ENCODE measurements at places on chromosomes 6 and 20.

DNA sequence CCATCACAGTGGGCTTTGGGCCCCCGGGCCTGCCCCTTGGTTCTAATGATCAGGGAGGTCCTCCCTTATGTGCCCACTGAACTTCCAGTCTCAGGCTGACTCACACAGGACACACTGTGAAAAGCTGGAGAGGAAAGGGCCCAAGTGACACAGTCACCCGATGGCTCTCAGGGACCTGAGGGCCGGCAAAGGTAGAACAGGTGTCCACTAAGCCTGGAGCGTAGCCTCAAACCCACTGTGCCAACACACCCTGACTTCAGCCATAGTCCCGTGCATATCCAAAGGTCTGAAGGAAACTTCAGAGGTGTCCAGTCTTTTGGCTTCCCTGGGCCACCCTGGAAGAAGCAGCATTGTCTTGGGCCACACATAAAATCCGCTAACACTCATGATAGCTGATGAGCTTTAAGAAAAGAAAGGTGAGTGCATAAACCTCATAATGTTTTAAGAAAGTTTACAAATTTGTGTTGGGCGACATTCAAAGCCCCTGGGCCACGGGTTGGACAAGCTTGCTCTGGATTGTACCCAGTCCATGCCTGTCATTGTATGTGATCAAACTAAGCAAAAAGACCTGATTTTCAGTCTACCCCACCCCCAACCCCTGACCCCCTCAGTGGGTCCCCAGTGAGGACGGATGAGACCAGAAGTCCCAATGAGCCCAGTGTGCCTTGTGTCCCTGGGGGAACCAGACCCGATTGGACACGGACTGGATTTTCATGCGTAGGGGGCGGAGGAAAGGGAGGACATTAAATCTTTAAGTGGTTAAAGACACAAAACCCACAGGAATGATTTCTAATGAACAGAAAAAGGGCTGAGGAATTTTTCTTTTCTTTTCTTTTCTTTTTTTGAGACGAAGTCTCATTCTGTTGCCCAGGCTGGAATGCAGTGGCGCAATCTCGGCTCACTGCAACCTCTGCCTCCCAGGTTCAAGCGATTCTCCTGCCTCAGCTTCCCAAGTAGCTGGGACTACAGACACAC lies 6.1 kb downstream of the RAMACL start:
- DNase-seq, result no peak

DNA sequence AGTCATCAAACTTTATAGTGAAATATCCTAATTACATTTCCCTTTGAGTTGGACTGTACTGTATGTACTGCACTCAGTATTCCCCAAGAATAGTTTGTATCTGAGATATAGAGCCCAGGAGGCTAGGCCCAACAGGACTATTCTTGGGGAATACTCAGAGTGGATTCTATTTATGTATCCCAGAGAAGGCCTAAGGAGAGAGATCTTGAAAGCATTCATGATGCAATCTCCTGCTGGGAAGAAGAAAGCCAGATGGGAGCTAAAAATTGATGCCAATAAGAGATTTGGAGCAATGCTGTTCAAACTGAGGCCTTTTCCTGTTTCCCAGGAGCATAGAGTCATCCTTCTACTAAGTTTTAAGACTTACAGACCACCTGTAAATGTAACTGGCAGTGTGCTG lies 452.1 kb upstream of the PLCB4 start:
- DNase-seq, result no peak

- DNase-seq, result no peak
Measured at GRCh38 chr20:63703976-63704748, 3.6 kb downstream of the ARFRP1 start.

DNA sequence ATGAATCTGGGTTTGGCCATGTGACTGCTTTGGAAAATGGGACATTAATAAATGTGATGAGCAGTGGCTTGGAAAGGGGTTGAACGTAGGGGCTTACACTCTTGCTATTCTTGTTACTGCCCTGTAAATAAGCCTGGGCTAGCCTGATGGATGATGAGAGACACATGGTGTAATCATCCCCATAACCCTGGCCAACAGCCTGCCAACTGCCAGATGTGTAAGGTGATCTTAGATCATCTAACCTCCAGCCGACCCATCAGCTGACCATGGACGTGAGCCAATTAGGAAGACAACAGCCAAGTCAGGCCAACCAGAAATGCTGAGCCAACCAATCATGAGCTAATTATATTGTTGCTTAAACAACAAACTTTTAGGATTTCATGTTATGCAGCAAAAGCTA lies 25.2 kb downstream of the FBXO30 start:
- DNase-seq, result no peak

DNA sequence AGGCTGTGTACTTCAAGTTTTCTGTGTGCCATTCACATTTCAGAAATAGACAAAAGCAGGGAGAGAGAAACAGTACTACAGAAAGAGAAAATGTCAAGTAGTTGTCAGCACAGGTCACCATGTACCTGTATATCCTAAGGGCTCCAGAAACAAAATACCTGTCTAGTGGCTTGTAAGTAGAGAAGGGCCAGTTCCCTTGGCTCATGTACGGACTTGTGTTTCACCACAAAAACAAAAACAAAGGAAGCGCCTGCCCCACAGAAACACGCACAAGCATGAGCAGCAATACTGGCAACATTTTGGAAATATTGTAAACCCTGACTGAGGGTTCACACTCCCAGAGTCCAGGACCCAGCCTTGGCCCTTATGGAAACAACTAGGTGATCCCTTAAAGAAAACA lies 44.3 kb downstream of the CNKSR3 start:
- DNase-seq, result no peak

DNA sequence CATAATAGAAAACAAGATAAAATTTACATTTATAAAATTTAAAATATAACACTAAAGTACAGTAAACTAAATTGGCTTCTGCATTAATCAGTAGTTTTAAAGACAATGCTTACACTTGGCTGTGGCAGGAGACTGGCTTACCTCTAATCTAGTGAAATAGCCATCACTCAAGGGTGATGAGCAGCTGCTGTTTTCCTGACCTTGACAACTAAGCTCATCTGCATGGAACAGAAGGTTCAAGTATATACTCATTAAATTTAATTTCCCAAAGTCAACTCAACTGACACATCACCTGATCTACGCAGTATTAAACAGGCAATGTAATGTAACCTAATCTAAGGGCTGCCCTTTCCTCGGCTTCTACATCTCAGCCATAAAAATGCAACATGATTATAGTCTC lies 14.5 kb downstream of the TMX4 start:
- no peak for DNase-seq

DNA sequence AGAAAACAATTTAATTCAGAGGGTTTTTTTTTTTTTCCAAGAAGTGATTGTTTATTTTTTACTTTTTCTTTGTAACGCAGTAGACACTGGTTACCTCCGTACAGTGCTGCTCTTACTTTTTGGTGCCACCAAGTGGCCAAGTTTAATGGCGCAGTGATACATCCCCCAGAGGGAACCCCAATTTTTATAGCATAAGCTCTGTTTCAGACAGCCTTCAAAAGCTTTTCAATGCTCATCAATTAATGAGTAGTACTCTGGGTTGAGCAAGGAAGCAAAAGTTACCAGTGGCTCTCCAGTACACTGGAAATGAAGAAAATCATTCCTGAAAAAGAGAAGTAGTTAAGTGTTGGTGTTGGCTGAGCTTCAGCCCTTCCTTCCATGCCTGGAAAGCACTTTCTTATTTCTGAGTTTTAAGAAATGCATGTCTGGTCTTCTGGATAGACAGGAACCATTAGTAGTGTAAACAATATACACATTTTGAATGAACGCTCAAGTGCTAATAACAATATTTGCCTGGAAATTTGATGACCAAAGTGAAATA lies 129.1 kb upstream of the SMLR1 start:
- DNase-seq, result no peak

GRCh38 chr6:157110607-157111006 lies 212.7 kb downstream of the TMEM242 start:
- no peak for DNase-seq

GRCh38 chr6:93678841-93679454 lies 259.6 kb upstream of the EPHA7 start:
- DNase-seq, result no peak

DNA sequence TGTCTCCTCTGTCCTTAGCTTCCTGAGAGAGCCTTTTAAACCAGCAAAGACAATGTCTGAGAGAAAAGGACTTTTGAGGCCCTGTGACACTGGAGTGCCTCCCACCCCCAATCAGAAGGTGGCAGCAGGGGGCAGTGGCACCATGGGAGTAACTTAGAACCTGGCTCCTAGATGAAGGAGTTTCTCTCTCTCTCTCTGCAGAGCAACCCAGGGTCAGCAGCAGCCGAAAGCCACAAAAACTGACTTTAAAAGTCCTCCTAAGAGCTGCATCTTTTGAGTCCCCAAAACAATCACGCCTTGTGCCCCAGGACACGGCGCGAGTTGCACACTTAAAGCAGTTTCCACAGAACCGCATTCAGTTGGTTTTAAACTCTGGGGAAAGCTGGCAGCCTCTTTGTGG lies 5.3 kb upstream of the TCP11 start:
- DNase-seq, result no peak

DNA sequence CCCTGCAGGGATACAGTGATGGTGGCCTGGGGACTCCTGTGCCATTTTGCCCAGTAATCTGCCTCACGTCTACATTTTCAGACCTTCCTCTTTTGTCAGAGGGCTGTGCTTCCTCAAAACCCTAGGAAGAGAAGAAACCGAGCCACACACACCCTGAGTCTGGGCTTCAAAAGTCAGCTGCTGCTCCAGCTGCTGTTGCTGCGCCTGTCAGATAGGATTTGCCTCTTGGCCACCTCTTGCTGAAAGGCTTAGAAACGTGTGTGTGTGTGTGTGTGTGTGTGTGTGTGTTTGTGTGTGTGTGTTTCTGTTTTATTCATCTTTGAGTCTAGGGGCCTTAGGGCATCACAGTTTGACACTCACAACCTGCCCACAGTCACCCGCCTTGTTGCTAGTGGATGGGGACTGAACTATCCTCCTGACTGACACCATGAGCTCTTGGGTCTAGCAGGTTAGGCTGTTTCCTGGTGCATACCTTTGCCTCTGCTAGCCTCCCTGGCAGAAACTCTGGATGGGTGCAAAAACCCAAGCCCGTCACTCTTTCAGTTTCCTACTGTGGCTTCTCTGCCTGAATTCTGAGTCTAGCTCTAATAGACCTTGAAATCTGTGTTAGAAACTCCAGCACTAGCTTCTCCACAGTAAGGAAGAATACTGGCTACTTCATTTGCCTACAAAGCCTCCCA lies 94.9 kb upstream of the CEP85L start:
- no peak for DNase-seq

DNA sequence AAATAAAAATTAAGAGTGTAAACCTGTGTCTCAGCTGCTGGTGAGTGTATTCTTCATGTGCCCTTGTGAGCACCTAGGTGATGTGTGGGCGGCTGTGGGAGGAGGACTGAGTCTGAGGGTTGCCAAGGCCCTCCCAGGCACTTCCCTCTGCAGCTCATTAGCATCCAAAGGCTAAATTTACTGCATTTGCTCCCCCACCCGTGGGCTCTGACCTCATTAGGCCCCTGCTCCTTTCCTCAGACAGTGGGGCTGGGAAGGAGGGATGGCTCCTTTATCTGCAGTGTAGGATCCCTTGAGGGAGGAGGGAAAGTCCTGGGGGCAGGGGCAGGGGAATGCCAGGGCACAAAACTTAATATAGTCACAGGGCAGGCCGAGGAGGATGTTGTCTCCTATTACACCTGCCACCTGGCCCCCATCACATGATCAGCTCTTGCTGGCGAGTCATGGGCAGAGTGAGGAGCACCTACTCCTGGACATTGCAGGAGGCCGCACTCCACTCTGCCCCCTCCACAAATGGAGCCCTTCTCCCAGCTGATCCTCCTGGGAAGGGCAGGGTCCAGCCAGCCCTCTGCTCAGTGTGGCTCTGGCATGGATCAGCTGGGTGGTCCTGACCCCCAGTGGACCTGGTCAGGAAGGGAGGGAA lies 133.2 kb downstream of the MRPL14 start:
- DNase-seq, result no peak

Data from cortex of kidney (tissue), 1 donor.